ENCODE measurements at places on chromosomes 4 and X.
A peak's percentile ranks its signal among the peaks of the same experiment; 100 is the strongest.

DNA sequence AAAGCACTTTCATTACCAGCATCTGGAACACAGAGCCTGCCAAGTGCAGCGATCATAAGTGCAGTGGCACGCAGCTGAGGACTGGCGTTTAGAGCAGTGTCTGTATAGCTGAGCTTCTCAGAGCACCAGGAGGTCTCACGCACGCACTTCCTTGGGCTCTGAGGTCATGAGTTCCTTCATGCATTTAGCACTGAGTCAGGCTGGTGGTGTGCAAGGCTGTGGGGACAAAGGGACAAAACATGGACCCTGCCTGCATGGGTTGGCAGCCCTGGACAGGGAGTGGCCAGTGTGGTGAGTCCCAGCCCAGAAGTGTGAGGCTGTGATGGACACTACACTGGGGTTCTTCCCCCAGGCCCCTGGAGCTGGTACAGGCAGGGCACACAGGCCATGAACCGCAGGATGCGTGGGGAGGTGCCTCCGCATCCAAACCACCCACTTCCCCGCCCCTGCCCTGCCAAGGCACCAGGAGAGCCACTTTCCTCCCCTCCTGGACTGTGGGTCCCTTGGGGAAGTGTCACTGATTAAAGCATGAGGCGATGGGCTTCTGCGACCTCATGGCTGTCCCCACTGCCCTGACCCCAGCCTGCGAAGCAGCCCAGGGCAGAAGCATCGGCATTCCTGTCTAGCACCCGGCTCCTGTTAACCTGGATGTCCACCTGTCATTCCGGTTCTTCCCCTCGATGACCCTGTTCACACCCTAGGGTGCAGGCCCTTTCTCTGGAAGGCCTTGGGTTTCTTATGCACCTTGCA, 37.2 kb upstream of the GPR78 start:
- DNase-seq, result no peak

DNA sequence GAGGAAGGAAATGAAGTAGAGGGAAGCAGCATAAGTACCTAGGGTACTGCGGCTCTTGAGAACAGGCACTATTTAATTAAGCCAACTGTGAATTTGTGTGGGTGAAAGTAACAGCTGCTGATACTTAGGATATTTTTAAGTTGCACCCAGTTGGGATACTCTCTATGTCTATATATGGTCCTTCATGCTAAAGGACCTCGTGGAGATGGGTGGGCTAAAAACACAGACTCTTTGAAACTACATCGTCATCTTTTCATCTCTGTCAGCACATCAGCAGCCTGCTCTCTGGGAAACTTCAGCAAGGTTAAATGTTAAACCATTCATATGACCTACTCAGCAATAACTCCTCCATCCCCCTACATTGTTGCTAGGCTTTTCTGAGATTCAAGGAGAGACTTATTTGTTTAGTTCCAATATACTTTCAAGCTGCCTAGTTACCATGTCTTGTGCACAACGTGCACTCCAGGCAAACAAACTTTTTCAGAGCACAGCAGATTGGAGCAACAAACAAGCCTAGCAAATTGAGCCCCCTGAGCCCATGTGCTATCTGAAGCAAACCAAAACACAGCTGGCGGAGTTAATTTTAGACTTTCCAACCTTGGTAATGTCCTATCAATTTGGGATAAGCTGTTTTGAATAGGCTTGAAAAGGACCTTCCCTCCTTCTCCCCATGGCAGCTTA, 6.2 kb upstream of the MOB1B start:
- DNase-seq, result no peak

GRCh38 chrX:34716302-34716701, 59.2 kb upstream of the TMEM47 start:
- no peak for DNase-seq

DNA sequence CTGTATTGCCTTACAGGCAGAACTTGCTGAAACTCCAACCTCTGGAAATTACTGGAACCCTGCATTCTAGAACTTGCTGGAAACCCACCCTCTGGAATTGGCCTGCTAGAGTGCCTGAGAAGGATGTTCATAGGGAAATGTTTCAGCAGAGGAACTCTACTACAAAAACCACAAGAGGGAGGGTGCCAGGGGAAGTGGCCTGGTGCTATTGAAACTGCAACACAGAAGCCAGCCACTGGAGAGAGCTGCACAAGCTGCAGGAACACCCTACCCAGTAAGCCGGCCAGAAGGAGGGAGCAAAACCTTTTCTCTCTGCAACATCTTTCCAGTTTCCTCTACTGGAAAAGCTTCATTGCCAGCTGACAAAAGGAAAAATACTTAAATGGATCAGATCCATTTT, 2.5 kb upstream of the BRWD3 start:
- peak; percentile 18 for DNase-seq

DNA sequence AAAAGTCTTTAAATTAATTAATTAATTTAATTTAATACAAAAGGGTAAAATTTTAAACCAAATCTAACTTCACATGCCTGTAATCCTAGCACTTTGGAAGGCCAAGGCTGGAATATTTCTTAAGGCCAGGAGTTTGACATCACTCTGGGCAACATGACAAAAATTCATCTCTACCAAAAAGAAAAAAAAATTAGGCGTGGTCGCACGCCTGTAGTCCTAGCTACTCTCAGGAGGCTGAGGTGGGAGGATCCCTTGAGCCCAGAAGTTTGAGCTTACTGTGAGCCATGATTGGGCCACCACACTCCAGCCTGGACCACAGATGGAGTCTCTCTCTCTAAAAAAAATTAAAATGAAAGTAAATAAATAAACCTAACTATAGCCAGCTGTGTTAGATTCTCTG, 39.2 kb upstream of the ANTXR2 start:
- DNase-seq, result no peak

- DNase-seq, result no peak
Observed at GRCh38 chr4:62544428-62544827, 1344.3 kb downstream of the ADGRL3 start.

- DNase-seq, result no peak
Observed at GRCh38 chrX:18825375-18825774, 117.9 kb downstream of the PPEF1 start.

Data from stimulated activated CD4-positive, alpha-beta T cell treated with anti-CD3 and anti-CD28 coated beads, Interleukin-1b, Interleukin-23, amount 100 ng/mL, for 48 hours (primary cell).